LNCaP clone FGC (cell line): ENCODE measurements at places on chromosomes 1 and 21.

GRCh38 chr1:62687421-62687902, 724 bp downstream of the DOCK7 start:
- no peak for DNase-seq

- no peak for DNase-seq
Observed at GRCh38 chr1:32925403-32926162, 24.4 kb upstream of the TMEM54 start.

GRCh38 chr1:171852272-171852671, 11.0 kb downstream of the DNM3 start:
- no peak for DNase-seq

GRCh38 chr1:93595266-93595665, 86.4 kb downstream of the BCAR3 start:
- DNase-seq = no peak

DNA sequence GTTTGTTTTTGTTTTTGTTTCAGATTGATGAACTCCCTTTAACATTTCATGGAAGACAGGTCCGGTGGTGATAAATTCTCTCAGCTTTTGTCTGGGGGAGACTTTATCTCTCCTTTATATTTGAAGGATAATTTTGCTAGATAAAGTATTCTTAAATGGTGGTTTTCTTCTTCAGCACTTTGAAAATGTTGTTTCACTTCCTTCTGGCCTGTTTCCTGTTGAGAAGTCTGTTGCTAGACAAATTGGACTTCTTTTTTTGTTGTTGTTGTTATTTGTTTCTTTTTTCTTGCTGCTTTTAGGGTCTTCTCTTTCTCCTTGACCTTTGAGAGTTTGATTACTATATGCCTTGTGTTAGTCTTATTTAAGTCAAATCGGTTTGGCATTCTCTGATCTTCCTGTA, 50.8 kb downstream of the CRP start:
- no peak for DNase-seq

- no peak for DNase-seq
Observed at GRCh38 chr1:1058088-1058905, 15.8 kb downstream of the RNF223 start.

- DNase-seq = no peak
Observed at GRCh38 chr1:216450227-216450626, 27.0 kb upstream of the USH2A start.

DNA sequence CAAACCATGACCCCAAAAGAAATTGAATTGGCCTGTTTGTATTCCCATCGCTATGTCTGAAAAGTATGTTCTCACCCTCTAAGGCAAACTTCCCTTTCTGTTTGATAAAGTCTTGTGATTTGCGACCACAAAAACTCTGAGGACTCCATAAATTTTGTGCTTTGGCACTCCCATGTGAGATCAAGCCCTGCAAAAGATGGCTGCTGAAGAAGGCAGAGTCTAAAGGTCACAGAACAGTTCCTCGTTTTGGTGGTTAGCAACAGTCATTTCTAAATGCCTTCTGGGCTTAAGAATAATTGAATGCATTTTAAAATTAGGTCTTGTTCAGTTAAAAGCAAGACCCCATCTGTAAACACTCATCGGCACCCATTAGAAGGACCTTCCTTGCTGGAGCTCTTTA, 441.6 kb downstream of the OMA1 start:
- DNase-seq = no peak

DNA sequence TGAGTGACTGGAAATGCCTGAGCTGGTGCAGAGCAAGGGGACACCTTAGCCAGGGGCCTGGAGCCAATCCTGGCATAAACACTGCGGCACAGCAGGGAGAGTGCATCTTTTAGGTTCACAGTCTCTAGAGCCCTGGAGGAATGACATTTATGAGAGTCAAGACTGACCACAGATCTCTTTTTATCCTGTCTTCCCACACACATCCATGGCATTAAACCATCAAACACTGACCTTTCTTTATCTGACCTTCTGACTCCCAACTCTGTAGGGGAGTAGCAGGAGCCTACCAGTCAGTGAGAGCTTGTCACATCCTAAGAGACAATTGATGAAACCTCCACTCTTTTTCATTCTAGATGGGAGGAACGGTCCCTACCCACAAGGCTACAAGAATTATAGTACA, 7.9 kb downstream of the CD34 start:
- no peak for DNase-seq

DNA sequence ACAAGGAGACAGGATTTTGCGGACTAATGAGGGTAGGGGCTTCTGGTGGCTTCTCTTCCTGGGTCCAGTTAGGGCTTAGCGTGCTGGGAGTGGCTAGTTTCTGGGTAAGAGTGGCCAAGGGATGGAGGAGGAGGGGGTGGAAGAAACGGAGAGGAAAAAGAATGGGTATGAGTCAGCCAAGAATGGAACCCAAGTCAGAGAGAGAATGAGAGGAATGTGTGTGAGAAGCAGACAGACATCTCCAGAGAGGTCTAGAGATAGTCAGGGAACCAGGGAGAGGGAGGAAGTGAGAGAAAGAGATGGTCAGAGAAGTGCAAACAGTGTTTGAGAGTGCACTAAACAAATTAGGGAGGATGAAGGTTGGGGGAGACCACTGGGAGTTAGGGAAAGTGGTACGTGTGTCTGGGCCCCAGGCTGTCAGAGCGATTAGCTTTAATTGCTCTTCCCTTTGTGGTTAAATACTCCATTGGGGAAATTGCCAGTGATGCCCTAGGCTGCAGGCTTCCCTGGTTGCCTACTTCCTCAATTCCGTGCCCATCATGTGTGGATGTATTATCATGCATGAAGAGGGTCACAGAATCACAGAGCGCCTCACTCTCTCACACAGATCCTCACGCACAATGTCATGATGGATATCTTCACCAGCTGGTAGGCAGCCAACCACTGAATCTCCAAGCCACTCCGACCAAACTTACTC, 1.4 kb downstream of the PEA15 start:
- DNase-seq = no peak
